ENCODE measurements at places on chromosomes 4 and X.

DNA sequence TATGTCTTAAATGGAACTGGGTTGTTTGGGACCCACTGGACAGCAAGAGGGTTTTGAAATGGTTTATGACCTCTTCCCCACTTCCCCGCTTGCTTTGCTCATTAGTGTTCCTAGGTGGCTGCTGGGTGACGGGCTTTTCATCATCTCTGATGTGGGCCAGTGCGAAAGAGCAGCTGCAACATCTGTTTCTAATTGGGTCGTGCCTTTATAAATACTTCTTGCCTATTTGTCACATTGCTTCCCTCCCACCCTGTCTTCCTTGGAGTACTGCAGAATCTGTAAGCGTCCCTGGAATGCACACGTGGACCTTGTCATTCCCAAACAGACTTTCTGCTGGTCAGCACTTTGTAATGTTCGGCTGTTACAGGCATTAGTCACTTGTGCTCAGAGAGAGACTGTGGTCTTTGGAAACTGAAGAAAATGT is 35.2 kb downstream of the SEPTIN11 start:
- DNase-seq: peak; percentile 9

- DNase-seq: no peak
Observed at GRCh38 chrX:96838537-96838936, 45.2 kb upstream of the RPA4 start.

DNA sequence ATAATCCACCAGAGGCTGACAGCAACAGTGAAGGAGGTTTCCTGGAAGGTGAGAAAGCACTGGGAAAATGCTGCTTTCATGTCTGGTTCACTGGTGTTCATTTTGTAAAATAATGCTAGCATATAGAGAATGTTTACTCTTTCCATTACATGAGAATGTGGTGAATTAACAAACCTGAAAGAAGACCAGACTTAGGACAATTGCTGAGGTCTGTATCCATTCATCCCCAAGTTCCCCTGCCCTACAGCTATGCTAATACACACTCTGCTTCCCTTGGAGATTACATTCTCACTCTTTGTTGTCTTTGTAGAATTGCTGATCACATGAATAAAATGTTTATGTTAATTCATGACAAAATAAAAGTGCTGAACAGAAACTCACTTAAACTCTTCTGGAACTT is 99.5 kb downstream of the ARHGAP6 start:
- no peak for DNase-seq

GRCh38 chr4:123838474-123838873 is 441.9 kb downstream of the SPRY1 start:
- no peak for DNase-seq

GRCh38 chrX:43019021-43019420 is 241.1 kb upstream of the PPP1R2C start:
- no peak for DNase-seq

DNA sequence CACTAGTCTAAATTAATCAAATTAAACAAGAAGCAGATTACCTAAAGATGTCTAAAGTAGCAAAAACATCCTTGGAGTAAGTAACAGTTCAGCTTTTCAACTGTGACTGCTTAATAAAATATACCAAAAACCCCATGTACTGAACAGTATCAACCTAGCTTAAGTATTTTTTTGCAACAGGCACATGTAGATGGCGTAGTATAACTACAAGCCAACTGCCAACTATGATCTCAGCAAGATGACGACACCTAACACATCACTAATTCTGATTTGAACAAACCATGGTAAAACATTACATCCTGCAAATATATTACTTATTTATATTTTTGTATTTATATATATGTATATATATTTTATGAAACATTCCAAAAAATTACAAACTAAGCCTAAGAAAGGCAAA is 24.5 kb downstream of the DHX15 start:
- no peak for DNase-seq

- DNase-seq: no peak
Observed at GRCh38 chr4:183139058-183139750, 40.1 kb downstream of the WWC2 start.

DNA sequence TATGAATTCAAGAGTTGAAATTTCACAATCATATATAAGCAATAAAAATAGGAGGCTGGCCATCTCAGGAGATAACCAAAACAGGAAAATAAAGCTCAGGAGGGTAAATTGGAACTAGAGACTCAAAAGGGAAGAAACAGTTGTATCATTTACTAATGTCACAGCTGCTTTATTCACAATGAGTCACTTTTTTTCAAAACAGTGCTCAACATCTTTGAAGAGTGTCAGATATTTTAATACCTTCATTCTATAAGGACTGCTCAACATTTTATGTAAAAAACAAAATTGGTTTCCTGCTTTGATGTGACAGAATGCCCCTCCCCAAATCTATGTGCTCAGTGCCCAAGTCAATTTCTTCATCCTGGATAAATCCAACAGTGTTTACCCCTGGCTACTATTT is 97.7 kb downstream of the DDX60 start:
- DNase-seq: no peak

DNA sequence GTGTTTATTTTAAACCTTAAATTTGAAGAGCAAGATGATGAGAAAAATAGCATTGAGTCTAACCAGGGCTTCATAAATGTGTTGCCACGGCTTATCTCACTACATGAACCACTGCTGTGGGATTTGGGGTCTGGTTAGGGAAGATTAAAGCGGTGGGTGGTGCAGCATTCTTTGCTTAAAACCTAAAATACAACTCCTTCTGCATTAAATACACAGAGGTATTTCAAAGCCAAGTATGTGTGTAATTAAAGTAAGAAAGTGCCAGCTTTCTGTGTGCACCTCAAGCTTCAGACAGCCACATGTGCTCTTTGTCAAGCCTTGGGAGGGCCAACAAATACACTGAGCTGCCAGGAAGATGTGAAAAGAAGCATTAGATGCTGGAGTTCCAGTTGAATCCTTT is 128.0 kb downstream of the CPE start:
- no peak for DNase-seq

DNA sequence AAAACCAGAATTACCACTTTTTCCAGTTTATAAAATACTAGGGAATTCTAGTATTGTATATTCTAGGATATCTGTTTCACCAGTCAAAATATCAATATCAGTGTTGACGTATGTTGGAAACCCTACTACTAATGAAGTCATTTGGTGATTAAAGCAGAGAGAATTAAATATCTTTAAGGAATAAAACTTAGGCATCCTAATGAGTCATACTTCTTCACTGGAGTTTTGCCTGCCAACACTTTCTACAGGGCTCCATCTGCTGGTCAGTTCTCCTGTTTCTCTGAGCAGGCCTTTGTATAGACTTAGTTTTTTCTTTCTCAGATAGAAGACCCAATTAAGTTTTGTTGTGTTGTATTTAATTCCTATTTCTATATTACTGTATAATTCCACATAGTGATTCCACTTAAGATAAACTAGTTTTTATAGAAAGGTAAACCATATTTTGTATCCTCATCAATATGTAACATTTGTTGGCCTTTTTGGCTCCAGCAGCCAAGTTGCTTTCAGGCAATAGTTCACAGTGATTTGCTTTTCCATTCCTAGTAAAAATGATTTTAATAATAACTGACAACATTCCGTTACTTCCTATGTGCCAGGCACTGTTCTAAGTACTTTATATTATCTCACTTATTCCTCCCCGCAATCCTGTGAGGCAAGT is 3.5 kb downstream of the AP1AR start:
- DNase-seq: no peak

GRCh38 chrX:27807690-27808089 is at the start of gene MAGEB10:
MAGEB10 (plus strand) TSS chrX:27807990; CDS start chrX:27821307, 13,317 bp downstream.
- DNase-seq: no peak

- no peak for DNase-seq
Observed at GRCh38 chr4:25755911-25756310, 100.3 kb downstream of the SLC34A2 start.
